Amygdala (tissue), 56 donors: ENCODE measurements at places on chromosomes 13 and 19.

DNA sequence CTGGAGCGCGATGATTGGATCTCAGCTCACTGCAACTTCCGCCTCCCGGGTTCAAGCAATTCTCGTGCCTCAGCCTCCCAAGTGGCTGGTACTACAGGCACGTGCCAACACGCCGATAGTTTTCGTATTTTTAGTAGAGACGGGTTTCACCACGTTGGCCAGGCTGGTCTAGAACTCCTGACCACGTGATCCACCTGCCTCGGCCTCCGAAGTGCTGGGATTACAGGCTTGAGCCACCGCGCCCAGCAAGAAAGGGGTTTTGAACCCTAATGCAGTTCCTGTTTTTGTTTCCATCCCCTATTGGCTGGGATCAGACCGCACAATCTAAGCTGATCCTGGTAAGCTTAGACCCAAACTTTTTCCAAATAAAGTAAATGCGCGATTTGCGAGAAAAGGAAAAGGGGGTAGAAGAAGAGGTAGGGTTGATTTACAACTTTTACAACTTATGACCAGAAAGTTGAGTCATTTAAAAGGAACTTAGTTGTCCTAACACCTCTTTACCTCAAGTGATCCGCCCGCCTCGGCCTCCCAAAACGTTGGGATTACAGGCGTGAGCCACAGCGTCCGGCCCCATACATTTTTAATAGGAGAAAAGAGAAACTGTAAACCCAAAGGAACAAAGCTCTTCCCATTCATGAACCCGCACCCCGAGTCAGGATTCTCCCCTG lies 764 bp downstream of the ZNF626 start:
- DNase-seq: no peak

DNA sequence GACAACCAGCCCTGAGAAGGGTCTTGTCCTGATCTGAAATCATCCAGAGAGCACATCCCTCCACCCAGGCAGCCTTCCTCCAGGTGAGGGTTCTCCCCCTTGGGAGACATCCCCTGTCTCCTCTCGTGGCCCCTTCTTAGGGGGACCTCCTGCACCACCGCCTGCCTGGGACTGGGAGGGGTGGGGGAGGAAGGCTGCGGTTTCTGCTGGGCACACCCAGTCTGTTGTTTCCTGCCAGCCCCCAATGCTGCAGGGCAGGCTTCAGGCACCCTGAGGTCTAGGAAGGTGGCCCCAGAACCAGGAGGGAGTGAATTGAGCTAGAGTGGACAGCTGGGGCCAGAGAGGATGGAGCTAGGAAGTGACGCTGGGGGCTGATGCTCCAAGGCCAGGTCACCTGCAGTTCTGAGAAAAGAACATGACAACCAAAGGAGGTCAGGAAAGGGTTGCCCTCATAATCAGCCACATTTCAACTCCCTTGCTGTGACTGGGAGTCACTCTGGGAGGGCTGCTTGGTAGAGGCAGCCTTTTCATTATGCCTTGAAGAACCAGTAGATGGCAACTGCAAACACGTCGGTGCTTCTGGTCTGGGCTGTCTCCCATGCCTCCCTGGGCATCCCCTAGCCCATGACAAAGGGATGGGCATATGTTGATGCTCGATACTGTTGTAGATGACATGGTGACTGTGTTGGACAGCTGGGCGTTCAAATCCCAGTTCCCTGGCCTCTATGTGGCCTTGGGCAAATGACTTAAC lies 1.4 kb downstream of the ARHGEF18 start:
- DNase-seq: no peak

DNA sequence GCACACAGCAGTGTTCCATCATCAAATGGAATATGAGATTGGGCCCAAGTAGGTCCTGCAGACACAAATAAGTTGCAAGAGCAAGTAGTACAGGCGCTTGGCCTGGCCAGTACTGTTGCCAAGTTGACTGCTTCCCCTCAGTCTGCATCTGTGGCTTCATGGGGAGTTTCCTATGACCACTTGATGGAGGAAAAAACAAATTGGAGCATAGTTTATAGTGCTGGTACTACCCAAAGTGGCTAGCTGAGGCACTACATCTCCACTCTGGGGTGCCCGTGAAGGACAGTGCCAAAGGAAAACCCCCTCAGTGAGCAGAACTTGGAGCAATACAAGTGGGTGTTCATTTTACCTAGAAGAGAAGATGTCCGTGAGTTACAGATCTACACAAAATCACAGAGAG lies 10.6 kb upstream of the ALOX5AP start:
- DNase-seq: no peak

GRCh38 chr19:28221736-28222135 lies 991.2 kb downstream of the UQCRFS1 start:
- no peak for DNase-seq

- no peak for DNase-seq
Measured at GRCh38 chr13:31436478-31436877, 236.7 kb downstream of the B3GLCT start.

DNA sequence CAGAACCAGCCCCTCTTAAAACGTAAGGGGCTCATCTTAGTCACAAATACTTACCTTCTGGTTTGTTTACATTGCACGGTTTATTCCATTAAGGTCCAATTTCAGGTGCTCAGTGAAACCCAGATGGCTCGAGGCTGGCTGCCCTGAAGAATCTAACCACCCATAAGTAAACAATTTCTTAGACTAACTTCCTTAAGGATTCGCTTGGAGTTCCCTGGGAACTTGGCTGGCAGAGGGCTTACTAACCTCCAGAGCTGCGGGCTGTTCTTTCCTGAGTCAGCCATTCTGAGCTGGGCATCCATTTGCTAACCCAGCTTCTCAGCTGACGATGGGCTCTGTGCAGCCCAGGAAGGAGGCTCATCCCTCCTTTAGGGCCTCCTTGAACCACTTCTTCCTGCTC lies 262.1 kb downstream of the FGF9 start:
- DNase-seq: no peak

- no peak for DNase-seq
Measured at GRCh38 chr19:3721887-3722442, 13.8 kb downstream of the TJP3 start.

DNA sequence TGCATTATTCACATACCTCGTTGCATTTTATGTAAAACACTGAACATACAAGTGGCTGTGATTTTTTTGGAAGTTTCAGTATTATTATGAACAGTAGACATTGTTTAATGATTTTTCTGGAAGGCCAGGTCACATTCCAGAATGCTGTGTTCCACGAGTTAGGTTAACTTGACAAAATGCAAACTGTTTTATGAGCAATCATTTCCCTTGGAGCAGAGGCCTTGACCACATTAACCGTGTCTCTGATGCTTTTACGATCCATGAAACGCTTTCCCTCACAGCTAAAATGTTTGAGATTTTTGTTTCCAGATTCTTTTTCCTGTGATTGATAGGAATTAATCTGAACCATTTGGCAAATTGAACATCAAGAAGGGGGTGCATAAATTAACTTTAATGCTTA lies 57.8 kb downstream of the MBNL2 start:
- no peak for DNase-seq
